ENCODE measurements at places on chromosomes 11 and 22.

GRCh38 chr11:57641011-57641807 lies 8.5 kb downstream of the YPEL4 start:
- DNase-seq, result peak; percentile 78

- no peak for DNase-seq
These were observed 427.8 kb upstream of the ISX start for GRCh38 chr22:34638128-34638527.

GRCh38 chr11:119284344-119285157 lies 32.4 kb downstream of the MCAM start:
- peak; percentile 61 for DNase-seq

- no peak for DNase-seq
These were observed 125.5 kb upstream of the PARVA start for GRCh38 chr11:12251666-12252560.

DNA sequence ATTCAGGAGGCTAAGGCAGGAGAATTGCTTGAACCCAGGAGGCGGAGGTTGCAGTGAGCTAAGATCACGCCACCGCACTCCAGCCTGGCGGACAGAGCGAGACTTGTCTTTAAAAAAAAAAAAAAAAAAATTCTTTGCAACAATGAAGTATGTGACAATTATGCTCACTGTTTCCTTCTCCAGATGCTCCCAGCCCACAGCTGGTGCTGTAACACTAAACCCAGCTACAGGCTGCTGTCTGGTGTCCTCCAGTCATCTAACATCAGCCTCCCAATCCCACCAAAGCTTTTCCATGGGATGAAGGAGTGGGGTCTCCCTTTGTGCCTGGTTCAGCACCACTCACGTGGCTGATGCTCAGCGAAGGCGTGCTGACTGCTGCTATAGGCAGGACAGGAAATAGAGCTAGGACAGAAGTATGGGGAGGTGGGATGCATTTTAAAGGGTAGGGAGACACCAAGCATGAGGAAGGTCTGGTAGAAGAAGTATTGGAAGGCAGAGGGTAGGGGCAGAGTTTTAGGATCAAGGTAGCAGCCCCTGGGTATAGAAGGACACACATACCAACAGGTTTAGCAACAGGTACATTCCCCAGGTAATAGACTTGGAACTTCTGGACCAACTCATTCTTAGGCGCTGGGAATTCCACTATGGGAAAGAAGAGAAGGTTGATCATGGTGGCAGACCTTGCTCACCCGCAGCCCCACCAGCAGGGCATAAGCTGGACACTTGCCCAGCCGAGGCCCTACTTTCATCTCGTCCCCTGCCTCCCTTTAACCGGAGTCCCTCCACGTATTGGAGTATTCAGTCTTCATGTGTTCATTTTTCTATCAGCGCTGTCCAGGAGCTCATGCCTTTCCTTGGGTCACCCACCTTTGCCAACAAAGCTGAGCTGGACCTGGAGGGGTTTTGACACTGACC lies 10.4 kb downstream of the SMPD1 start:
- no peak for DNase-seq

- DNase-seq, result no peak
These were observed 325.4 kb downstream of the BRD1 start for GRCh38 chr22:49502126-49502826.

GRCh38 chr22:42907404-42908373 lies 50.6 kb upstream of the ARFGAP3 start:
- no peak for DNase-seq

DNA sequence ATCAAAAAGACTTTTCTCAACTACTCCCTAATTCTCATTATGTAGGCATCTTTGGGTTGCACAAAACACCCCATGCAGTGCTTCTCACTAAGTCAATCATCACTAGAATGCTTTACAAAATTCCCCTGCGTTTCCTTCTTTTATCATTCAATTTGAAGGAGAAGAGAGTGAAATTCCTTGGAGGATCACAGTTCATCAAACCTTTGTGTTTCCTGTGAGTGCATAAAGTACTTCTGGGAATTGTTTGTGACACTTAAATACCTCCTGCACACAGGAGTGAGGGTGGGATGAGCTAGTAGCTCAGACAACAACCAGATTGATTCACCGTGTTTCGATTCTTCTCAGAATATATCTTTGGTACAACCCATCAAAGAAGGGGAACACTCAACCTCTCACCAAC lies 3.7 kb upstream of the OR5AR1 start:
- DNase-seq, result no peak

DNA sequence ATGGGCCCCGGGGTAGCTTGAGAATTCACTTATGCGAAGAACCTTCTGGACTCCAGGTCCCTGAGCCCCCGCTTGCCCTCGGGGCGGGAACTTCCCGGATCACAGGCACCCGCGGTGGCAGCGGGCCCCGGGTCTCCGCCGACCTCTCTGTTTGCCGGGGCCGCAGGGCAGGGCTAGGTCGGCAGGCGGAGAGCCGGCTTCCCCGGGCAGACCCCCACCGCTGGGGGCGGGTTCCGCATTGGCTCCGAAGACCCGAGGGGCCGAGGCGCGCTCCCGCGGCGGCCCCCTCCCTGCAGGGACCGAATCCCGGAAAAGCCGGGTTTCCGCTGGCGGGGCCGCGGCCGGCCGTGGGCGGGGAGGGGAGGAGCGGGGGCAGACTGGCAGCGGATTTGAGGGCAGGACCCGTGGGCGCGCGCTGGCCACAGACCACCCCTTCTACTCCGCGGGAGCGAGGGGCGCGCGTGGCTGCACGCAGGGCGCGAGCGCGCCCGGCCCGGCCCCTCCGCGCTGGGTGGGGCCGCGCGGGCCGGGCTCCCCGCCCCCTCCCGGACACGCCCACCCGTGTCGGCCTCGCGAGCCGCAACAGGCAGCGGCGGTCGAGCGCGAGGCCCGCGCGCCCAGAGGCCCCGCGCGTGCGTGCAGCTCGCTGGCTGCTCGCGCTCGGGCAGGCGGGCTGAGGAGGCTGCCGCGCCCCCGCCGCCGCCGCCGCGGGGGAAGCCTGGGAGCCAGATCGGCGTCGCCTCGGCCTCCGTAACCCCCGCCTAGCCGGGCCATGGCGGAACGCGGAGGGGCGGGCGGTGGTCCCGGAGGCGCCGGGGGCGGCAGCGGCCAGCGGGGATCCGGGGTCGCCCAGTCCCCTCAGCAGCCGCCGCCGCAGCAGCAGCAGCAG lies at the start of gene PACS1:
TSS of gene PACS1 (plus strand) at position 558 of the 889 bp plus-strand sequence. CDS start at position 773, 215 bp downstream.
- peak; percentile 60 for DNase-seq
